ENCODE measurements at places on chromosomes 5 and 9.

- no peak for DNase-seq
Measured at GRCh38 chr5:112653638-112654205, 84.0 kb upstream of the APC start.

DNA sequence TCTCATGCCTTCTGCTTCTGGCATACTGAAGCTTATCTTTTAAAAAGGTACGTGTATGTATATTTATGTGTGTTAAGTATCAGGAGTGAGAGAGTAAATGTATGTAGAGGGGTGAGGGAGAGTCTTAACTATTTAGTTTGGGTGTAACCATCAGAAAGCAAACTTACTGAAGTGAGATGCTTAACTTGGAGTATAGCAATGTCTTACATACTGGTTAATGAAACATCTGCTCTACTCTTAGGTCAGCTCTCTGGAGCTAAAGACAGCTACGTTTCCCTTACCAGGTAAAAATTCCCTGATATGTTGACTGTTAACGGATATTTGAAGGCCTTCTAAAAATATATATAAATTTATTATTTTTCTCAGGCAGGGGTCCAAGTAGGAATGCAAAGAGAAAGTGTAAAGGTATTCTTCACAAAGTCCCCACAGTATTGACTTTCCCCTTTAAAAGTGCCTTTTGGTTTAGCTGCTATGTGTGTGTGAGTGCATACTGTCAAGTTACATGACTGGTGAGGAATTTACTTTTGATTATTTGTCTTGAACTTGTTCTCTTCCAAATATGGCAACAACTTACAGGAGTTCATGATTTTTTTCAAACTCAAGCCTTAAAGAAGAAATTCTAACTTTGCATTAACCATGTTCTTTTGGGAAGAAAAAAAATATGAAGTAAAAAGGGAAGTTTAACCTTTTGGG is 12.3 kb upstream of the C5orf24 start:
- no peak for DNase-seq

DNA sequence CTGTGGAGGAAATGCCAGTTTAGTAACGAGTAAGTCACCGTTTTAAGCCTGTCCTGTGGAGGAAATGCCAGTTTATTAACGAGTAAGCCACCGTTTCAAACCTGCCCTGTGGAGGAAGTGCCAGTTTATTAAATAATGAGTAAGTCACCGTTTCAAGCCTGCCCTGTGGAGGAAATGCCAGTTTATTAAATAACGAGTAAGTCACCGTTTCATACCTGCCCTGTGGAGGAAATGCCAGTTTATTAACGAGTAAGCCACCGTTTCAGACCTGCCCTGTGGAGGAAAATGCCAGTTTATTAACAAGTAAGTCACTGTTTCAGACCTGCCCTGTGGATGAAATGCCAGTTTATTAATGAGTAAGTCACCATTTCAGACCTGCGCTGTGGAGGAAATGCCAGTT is 18.9 kb upstream of the PDCD6 start:
- DNase-seq = no peak

DNA sequence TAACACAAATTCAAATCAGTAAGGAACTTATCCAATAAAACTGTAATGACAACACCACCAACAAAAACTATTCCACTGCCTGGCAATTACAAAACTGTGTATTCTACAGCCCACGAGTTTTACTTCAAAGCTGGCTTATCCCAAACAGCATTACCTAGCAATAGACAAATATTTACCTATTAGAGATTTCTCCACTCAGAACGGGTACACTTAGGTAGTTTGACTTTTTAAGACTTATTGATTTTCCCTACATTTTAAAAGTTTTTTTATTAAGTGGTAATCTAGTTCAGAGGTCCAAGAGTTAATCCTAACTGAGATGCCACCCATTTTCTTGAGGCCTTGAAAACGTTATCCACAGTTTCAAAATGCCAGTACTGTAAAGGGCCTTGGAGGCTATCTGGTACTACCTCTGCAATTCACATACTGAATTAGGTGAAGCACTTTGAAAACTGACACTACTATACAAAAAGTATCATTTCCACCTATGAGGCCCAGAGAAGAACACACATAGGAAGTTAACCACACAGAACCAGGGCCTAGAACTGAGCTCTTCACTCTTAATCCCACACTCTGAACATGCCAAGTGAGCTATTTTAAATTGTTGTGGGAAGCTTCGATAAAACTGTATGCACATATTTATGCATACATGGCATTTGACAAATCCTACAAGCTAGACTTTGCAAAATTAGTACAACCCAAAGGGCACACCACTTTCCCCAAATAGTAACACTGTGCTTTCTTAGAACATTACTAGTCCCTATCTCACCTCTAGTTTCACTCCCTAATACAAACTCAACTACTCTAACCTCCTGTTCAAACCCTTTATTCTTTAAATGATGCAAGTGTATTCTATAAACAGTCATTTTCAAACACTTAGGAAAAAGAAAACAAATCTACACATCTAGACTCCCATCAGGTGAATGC is 2.1 kb downstream of the NADK2 start:
- no peak for DNase-seq

GRCh38 chr9:100567856-100568255 is 10.0 kb upstream of the CAVIN4 start:
- no peak for DNase-seq

GRCh38 chr9:112489039-112489546 is 2.5 kb downstream of the KIAA1958 start:
- no peak for DNase-seq

GRCh38 chr9:19598722-19599121 is 189.9 kb downstream of the ACER2 start:
- no peak for DNase-seq

DNA sequence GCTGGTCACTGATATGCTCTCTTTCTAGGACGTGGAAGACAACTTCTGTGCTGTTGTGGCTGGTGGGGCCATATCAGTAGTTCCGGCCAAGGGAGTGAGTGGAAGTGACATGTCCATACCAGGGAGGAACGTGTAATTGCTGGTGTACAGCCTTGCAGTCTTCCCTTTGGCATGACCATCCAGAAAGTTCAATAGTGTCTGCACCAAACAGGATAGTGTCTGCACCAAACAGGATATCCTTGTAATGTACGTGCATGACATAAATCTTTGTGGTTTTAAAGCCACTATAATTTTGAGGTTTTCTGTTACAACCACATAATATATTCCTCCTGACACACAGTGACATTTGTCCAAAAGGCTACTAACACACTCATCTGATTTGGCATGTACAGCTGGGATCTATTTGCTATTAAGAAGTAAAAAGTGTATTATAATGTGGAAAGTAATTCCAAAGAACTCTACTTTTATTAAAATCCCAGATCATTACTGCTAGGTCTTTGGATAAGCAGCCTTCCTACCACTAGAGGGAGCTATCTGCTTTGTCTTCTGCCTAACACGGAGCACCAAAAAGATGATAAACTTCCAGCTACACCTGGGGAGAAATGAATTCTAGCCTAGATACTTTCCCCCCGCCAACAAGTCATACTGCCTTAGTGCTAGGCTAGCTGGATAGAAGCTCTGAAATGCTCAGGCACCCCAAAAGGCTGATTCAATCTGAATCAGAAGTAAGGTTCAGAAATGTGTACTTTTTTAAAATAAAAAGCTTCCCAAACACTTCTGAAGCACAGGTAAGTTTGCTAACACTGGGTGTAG is 52.7 kb downstream of the RNF145 start:
- peak; percentile 83 for DNase-seq

GRCh38 chr5:52735139-52735538 is 52.6 kb upstream of the ITGA1 start:
- DNase-seq = no peak

DNA sequence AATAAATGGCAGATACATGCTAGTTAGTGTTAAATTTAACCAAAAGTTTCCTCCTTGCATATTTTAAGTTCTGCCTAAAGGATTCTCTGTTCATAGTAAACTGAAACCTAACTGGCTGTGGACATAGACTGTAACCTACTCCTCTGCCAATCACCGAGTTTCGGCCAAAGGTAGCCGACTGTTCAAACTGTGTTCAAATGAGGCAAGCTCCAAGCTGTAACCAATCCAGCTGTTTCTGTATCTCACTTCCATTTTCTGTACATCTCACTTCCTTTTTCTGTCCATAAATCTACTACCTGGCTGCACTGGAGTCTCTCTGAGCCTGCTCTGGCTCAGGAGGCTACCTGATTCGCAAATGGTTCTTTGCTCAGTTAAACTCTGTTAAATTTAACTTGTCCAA is 44.1 kb downstream of the KCNV2 start:
- no peak for DNase-seq

DNA sequence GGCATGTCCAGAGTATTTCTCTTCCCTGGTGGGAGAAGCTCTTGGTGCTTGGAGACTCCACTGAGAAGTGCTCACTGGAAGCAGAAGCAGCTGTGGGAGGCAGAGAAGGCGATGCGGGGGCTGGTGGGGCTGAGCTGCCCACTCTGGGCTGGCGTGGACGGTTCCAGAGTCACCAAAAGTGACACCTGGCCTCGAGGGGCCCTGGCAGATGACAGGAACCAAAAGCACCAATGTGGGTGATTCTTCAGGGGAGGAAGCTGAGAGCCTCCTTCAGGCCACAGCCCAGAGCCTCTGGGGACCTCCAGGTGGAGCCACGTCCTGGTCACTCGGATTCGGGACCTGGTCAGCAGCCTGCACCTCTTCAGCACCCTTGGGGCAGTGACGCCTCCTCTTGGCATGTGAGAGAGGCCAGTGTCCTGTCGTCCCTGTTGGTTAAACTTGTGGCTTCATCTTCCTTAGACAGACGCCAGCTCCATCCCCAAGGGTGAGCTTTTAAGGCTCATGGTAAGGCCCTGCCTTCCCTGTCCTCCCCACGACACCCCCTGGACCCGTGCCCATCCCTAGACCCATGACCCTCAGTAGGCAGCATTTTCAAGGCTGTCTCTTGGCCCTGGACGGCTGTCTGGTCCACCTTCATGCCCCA is 78.7 kb upstream of the IRX4 start:
- DNase-seq = no peak

DNA sequence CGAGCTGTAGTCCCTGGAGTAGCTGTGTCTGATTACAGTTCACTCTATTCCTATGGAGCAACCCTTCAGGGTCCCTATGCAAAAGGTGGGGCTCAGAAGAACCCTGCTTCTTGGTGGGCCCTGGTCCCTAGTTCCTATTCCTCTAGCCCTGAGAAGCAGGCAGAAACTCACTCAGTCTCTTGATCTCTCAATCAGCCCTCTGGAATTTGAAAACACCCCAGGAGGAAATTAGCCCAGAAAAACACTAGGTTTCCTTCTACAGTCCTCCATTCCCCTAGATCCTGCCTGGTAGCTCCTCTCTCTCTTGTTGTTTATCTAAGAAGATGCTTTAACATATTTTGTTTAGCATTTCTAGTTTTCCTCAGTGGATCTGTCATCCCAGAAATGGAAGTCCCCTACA is 7.6 kb downstream of the RGS3 start:
- no peak for DNase-seq

DNA sequence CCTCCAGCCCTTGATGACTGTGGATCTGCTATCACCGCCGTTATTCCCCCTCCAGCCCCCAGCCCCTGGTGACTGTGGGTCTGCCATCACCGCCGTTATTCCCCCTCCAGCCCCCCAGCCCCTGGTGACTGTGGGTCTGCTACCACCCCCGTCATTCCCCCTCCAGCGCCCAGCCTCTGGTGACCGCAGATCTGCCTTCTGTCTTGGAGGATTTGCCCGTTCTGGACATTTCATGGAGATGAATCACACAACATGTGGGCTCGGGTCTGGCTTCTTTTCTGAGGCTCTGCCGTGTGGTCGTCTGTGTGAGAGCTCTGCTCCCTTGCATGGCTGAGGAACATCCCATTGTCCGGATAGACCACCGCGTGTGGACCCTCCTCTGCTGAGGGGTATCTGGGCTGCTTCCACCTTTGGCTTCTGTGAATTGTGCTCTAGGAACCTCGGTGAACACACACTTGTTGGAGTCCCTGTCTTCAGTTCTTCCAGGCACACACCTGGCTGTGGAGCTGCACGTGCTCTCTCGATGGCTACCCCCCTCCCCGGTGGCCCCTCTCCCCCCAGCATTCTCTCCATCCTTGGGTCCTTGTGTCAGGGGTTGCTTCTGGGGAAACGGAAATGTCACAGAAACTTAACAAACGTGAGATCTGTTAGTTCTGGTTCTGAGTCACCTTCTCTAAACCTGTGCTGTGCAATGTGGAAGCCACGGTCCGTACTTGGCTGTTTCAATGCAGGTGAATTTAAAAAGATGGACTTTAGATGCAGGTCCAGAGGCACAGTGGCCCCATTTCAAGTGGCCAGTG is 105.3 kb upstream of the COL5A1 start:
- peak; percentile 80 for DNase-seq

DNA sequence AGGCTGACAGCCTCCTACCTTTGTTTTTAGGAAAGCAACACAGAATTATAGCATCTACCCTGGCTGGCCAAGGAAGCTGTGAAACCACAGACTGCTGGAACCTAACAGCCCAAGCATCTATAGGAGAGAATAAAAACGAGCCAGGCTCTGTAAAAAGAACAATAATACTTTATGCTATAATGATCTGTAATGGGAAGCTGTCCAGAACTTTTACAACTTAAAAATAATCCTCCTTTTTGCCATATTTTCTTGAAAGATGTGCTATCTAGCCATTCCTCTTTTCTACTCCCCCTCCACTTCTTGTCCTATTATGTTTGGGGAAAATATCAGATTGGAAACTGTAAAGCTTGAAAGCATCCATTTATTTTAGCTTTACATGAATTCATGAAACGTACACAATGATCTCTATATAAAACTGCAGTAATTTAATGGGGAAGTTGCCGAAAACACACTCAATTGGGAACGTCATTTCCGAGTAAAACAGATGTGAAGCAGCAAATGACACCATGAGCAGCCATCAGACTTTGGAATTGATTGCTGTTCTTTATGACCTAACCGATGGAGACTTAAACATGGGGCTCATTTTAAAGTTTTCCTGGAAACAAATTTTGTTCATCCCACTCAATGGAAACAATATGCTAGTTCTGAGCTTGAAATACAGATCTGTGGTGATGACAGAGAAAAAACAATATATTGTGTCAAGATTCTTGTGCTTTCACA is 450.3 kb upstream of the CLINT1 start:
- DNase-seq = no peak

GRCh38 chr5:41708604-41708940 is 161.7 kb downstream of the OXCT1 start:
- DNase-seq = no peak

- DNase-seq = peak; percentile 13
Measured at GRCh38 chr5:33271606-33272005, 169.2 kb upstream of the TARS1 start.

GRCh38 chr9:121369595-121370265 is at the start of gene STOM:
Gene STOM, minus strand, starts transcription at chr9:121370250. Its CDS starts 63 bp downstream, at chr9:121370187.
- DNase-seq = peak; percentile 94

DNA sequence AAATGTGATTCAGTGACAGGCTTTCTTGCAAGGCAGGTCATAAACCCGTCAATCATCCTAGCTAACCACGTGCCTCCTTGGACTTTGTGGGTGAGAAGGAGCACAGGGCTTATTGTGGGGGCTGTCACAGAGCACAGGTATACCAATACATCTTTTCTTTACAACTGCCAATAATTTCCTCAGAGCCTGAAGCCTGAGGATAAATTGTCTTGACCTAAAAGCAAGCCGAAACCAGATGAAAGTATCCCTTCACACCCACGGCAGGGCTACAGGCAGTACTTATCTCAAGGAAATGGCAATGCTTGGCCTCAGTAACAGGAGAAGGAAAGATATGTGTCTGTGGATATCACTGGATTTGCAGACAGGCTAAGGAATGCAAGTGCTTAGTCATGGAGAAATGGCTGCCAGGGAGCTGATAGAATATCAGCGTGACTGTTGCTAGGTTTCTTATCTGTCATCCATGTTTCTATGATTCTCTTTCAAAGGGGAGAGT is 90.3 kb upstream of the ZNF366 start:
- peak; percentile 91 for DNase-seq

All from cardiac muscle cell (in vitro differentiated cells and primary cell).